Fibroblast of skin of right quadriceps (primary cell): ENCODE measurements at places on chromosomes 2 and 18.

DNA sequence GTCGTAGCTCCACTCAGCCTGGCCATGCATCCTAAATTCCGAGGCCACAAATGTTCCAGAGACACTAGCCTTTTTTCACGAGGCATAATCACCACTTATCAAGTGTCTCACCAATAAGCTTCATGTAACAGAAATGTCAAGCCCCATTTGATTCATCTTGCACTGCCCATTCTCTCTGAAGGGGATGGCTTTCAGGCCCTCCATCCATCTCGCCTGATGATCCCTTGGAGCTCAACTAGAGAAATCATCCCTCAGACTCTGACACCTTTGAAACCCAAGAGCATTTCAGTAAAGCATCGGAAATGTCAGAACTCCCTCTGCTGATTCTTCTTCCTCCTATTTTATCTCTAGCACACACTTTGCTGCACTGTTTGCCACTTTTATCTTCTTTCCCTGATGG is 91.7 kb downstream of the DCC start:
- no peak for DNase-seq

- DNase-seq, result peak; percentile 22
Measured at GRCh38 chr2:16908656-16909055, 243.0 kb upstream of the CYRIA start.

- DNase-seq, result peak; percentile 75
Measured at GRCh38 chr18:23259701-23260681, 124.7 kb downstream of the CABLES1 start.

- DNase-seq, result no peak
Measured at GRCh38 chr2:134406736-134407135, 152.9 kb downstream of the MGAT5 start.

DNA sequence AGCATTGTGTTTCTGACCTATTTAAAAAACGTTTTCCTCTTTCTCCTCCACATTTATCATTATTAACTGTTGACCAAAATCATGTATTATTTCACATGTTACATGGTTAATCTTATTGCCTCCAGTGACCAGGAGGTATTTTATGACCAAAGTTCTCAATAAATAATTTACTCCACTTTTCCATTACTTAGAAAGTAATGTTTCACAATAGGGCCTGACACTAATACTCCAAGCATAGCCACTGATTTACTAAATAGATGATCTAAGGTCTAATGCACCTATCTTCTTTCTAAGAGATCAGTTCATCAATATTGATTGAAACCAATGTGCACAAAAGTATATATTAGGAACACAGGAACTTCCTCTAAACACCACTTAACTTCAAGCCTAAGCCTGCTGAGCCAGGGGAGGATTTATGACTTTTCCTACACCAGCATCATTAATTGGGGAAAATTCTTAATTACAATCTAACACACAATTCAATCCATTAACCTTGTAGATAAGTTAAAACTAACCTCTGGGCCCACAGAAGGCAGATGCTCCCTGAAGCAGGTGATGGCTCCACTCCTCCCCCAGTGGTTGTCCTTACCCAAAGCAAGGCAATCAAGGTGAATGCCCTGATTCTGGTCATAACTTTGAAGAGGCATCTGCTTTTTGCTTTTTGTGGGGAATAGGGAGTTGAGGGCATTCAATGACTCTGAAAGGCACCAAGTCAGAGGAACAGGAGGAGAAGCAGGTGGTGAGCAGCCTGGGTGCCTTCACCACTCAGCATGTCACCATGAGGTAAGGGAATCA is 33.9 kb downstream of the RBMS1 start:
- no peak for DNase-seq

DNA sequence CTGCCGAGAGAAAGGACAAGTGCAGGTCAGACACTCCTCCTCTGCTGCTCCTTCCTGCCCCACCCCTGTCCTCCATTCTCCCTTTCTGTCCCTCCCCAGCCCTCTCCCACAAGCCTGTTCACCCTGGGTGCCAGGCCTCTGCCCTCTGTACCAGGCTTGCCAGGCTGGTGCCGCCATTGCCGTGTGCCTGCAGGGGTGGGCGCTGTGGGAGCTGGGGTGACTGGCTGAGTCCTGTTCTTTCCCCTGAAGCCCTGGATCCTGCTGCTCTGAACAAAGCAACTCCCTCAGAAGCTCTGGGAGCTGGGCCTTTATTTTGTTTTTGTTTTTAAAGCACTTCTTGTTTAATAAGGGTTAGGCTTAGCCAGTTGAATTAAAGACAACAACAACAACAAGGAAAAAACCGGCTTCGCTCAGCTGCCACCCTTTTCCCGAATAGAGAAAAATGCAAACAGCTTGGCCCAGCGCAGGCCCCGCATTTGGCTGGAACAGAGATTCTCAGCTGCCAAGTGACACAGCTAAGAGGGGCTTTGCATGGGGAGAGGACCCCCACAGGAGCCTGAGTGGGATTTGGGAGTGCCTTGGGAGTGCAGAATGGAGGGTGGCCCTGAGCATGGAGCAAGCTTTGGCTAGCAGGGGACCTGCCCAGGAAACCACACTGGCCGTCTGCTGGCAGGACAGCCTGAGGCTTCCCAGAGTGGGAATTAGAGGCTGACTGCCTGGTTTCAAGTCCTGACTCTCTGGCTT is 9.1 kb downstream of the PCARE start:
- no peak for DNase-seq

- DNase-seq, result peak; percentile 77
Measured at GRCh38 chr2:37742286-37742685, 70.8 kb upstream of the CDC42EP3 start.

GRCh38 chr2:211957799-211958198 is 580.8 kb downstream of the ERBB4 start:
- DNase-seq, result no peak
